Hematopoietic multipotent progenitor cell treated with erythropoietin and hydrocortisone succinate and interleukin-3 and kit ligand, for 17 days (in vitro differentiated cells): ENCODE measurements at places on chromosomes 1 and 21.

DNA sequence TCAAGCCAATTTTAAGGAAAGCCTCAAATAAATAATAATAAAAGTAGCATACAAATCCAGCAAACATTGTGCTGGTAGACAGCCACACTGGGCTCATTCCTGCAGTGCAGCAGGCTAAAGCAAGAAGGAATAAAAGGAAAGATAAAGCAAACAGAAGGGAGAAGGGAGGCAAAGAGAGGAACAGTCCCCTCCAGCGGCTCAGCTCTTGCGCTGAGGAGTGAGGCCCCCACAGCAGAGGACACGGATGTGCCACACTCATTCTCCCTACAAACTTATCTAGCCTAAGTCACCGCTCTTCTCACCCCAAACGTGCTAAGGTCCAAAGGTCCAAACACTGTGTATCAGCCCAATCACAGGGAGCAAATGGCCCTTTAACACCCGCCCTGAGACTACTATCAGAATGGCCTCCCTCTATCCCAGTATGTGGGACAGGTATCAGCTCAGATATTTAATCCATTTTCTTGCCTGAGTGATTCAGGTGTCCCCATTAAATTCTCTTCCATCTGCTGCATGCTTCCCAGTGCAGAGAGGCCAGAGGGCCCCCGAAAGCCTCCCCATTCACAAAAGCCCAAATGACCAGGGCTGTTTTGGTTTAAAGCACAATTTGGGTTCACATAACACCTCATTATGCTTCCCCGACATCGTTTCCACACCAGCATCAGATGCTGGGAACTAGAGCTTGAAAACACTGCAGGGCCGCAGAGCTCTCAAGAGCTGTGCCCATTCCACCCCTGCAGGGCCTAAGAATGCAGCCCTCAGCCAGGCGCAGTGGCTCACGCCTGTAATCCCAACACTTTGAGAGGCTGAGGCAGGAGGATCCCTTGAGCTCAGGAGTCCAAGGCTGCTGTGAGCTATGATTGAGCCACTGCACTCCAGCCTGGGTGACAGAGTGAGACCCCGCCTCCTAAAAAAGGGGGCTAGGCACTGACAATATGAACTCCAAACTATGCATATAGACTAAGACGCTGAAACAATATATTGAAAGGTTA, 17.8 kb downstream of the CAPZB start:
- no peak for DNase-seq

GRCh38 chr21:32181457-32181856, 97.4 kb downstream of the MIS18A start:
- peak; percentile 50 for DNase-seq

DNA sequence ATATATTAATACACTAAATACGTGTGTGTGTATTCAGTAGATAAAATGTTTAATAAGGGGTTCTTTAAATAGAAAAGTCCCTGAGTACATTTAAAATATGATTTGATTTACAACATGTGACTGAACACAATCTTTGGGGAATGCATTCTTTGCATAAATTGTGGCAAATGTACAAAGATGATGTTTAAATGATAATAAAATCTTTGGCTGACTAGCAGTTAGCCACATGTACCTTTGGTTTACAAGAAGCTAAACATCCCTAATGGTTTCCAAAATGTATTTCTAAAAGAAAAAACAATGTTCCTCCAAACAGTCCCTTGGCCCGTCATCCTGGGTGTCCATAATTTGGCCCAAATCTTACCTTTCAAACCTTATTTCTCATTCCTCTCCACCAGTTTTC, 106.4 kb upstream of the MARK1 start:
- no peak for DNase-seq

- no peak for DNase-seq
Measured at GRCh38 chr1:26434161-26434752, 2.1 kb downstream of the DHDDS start.

DNA sequence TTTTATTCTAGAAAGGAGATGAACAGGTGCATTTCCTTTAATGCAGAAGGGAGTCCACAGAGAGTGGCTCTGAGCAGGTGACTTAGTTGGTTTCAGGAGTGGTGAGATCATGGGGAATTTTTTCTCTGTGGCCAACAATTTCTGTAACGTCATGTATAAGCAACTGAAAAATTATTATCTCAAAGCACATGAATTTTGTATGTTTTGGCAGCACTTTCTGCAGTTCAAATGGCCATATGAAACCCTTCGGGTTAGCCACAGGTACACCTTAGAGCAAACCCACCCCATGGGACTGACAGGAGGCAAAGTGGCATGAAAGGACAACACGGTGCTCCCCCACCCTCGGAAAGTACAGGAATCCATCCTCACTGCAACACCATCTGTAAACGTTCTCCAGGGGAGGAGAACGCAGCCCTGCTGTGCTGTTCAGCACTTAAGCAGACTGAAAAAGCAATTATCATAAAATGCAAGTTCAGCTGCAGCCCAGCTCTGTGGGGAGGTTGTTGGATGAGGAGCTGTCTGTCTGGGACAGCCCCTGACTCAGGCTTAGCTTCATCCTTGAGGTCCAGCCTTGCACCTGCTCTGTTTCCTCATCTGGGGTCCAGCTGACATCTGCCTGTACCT, 55.8 kb upstream of the CLDN14 start:
- no peak for DNase-seq

- DNase-seq: no peak
Measured at GRCh38 chr1:87450615-87451209, 122.0 kb downstream of the LMO4 start.

GRCh38 chr1:67626090-67626860, 58.7 kb upstream of the GADD45A start:
- no peak for DNase-seq

DNA sequence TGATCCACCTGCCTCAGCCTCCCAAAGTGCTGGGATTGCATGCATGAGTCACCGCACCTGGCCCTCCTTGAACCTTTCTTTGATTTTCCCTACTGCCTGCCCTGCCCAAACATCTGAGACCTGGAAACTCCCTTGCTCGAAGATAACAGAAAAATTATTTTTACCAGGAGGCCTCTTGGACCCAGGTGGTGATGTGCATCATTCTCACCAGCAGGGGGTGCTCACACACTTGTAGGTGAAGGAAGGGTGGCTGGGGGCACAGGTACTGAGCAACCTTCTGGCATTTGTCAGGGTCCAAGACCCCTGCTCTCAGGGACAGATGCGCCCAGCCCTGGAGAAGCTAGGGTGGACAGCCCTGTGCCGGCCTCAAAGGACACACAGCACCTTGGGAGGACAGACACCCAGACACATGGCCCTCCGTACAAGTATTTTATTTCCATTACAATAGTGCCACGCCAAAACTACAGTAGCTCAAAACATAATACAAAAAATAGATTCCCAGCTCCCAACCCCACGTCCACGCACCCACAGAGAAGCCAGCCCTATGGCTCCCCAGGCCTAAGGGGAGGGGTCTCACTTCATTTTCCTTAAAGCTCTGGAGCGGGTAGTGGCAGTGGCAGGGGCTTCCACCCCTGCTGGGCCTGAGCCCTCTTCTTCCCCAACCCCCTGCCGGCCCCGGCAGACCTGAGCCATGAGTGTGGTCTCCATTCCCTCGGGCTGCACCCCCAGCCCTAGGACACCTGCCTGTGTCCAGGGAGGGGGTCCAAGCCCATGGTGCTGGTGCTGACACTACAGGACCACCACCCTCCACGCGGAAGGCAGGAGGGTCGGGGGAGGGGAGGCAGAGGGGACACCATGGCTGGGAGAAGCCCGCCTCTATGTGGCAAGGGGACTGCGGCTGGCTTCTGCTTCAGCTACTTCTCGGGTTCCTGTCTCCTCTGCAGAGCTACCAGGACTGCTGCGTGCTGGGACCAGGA, 40.4 kb upstream of the EIF4G3 start:
- peak; percentile 73 for DNase-seq

DNA sequence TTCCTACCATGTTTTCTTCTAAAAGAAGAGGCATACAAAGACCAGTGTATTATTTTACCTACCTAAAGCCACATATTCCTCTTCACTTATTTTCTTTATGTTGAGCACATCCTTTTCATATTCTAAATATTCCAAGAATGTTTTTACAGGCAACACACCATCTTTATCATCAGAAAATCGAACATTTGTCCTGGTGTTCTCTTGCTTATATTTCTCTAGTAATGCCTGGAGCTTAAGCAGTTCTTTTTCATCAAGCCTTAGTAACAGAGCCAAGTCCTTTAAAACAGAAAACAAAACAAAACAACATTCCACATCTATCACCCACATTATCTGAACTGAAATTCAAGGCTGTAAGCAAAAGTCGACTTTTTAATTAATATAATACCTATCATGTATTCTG, 88.7 kb downstream of the IARS2 start:
- DNase-seq: no peak

DNA sequence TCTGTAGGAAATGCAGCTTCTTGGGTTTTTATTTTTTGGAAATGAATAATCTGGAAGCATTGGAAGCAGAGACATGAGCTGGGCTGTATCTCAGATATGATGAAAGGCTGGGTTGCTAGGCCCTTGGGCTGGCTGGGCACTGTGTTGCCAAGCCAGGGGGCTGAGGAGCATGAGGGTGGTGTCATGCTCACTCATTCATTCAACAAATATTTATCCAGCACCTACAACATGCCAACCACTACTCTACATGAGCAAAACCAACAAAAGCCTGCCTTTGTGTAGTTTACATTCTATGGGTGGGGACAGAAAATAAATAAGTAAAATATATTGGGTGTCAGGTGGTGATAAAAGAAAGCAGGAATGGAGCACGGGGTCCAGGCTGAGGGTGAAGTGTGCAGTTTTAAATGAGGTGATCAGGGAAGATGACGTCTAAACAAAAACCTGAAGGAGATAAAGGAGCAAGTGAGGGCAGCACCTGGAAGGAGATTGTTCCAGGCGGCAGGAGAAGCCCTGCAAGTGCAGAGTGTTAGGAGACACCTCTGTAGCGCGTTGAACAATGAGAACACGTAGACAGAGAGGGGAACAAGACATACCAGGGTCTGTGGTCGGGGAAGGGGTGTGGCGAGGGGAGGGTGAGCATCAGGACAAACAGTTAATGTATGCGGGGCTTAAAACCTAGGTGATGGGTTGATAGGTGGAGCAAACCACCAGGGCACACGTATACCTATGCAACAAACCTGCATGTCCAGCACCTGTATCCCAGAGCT, 10.9 kb downstream of the TAGLN2 start:
- DNase-seq: no peak

- DNase-seq: no peak
Measured at GRCh38 chr1:24796524-24796923, 51.3 kb downstream of the CLIC4 start.
